ENCODE measurements at places on chromosomes 3 and 15.

GRCh38 chr15:71215126-71215894, 100.0 kb downstream of the THSD4 start:
- DNase-seq = no peak

DNA sequence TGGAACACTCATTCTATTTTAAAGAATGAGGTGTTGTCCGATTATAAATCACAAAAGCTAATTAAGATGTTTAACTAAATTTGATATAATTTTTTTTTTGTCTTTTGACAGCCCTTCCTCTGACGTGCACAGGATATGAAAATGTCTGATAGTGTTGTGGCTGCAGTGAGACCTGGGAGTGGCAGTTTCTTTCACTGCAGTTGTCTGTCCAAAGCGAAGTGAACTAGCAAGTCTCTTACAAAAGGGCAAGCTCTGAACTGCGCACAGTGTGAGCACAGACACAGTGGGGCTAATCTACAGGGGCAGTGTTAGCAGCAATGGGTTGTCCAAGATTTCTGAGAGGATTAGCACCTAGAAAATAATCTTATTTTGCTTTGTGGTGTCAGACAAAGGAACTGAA, 29.1 kb upstream of the MYRIP start:
- peak; percentile 47 for DNase-seq

GRCh38 chr15:57866149-57866736, 159.7 kb downstream of the POLR2M start:
- DNase-seq = peak; percentile 72

- peak; percentile 12 for DNase-seq
Measured at GRCh38 chr3:127168271-127168670, 24.7 kb upstream of the PRR23E start.

- DNase-seq = no peak
Measured at GRCh38 chr3:136444581-136444980, 194.4 kb downstream of the PCCB start.

DNA sequence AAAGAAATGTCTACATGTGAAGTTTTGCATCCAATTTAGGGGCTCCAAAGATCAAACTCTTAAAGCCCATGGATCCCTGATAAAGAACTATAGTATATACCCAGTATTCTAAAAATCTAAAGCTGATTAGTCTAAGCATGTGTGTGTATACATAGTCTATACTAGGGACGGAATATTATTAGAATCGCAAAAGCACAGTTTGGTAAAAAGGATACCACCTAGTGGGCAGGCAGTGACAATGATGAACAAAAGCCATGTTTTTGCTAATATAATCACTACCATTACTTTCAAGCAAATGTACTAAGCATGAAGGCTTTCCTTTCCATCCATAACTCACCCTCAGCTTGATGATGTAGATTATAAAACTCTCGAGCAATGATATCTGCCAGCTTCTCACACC, 16.5 kb downstream of the POLQ start:
- peak; percentile 44 for DNase-seq

- DNase-seq = no peak
Measured at GRCh38 chr3:152728231-152728980, 106.5 kb upstream of the P2RY1 start.

- no peak for DNase-seq
Measured at GRCh38 chr15:69513450-69513960, 60.9 kb downstream of the RPLP1 start.

GRCh38 chr3:102037209-102037608, 187.9 kb downstream of the NFKBIZ start:
- DNase-seq = no peak

DNA sequence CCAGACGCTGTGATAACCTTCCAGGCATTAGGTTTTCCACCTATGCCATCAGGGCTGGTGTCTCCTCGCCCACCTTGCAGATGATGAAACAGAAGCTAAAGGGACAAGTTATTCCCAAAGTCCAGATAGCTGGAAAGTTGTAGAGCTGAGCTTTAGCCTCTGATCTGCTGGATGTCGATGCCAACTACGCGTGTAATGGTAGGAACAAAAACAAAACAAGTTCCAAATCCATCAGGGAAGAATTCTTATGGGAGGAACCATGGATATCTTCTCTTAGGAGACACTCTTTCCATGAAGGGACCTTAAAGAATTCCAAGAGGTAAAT, 28.1 kb upstream of the RHO start:
- DNase-seq = no peak

DNA sequence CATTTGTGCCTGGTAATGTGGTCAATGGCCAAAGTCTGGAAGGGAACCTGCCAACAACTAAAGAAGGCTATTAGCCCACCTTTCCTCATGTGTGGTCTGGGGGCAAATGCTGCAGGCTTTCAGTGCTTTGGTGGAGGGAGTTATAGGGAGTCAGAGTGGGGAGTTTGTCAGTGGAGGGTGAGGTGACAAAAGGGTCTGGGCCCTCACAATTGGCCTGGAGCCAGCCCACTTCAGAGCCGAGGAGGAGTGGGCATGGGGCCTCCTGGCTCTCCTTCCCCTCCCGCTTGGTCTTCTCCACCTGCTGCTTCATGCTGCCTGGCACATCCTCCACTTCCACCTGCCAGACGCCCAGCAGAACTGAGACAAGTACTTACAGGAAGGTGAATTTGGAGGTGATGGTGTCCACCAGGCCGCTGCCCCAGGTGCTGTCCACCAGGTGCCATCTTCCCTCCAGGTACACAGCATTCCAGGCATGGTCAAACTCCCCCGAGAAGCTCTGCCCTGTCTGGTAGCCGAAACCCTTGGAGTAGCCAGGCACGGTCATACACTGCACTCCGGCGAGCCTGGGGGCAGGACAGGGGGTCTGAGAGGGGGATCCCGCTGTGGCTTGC, 40.9 kb downstream of the KY start:
- DNase-seq = peak; percentile 7

GRCh38 chr3:36447061-36447460, 66.8 kb downstream of the STAC start:
- DNase-seq = no peak

DNA sequence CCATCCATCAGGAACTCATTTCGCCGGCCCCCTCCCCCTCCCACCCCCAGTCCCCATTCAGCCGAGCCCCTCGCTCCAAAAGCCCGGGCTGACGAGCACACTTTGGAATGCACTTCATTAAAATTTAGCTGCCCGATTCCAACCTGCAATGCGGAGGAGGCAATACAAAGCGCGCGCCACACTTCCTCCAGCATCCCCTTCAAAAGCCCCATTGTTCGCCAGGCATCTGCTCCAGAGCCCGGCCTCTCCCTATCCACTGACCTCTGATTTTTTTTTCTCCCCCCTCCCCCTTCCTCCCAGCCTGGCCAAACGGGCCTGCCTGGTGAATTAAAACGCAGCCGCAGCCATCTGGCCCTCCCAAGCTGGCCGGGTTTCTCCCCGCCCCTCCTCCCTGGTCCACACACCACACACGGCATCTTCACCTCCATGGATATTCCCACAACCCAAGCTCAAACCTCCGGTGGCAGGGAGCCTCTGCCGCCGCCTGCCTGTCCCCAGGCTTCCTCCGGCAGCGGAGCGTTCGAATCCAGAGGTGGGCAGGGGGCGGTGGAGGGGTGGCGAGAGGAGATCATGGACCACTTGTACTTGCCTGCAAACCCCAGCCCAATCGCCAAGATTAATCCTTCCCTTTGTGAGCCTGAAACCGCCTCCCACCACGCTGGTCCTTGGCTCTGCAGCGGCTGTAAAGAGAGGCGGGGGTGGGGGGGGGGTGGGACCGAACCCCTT, 441.3 kb downstream of the MAGI1 start:
- peak; percentile 30 for DNase-seq

GRCh38 chr3:18351823-18352744, 73.1 kb downstream of the SATB1 start:
- no peak for DNase-seq

- no peak for DNase-seq
Measured at GRCh38 chr3:182920515-182921084, 59.7 kb downstream of the DCUN1D1 start.

- no peak for DNase-seq
Measured at GRCh38 chr3:127905556-127905955, 9.5 kb upstream of the KBTBD12 start.

GRCh38 chr3:13380971-13381370, 39.2 kb downstream of the NUP210 start:
- no peak for DNase-seq

DNA sequence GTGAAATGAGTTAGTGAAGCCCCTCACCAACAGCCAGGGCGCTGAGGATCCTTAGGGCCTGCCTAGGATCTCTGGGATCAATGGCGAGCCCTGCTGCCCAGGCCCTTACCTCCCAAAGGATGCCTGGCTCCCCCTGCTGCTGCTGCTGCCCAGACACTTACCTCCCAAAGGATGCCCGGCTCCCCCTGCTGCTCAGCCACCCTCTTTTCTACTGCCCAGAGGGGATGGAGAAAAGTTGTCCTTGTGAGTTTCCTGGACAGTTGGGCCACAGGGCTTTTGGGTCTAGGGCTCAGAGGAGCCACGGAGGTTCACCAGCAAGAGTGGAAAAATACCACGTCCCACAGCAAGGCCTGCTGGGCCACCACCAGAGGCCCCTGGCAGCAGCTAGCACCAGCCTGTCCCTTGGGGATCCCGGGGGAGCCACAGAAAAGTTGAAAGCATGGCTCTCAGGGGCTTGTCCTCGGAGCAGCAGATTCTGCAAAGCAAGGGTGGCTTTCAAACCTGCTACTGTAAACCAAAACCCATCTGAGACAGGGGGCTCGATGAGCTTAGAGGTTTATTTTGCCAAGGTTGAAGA, 59.4 kb downstream of the SLC6A6 start:
- DNase-seq = peak; percentile 83

DNA sequence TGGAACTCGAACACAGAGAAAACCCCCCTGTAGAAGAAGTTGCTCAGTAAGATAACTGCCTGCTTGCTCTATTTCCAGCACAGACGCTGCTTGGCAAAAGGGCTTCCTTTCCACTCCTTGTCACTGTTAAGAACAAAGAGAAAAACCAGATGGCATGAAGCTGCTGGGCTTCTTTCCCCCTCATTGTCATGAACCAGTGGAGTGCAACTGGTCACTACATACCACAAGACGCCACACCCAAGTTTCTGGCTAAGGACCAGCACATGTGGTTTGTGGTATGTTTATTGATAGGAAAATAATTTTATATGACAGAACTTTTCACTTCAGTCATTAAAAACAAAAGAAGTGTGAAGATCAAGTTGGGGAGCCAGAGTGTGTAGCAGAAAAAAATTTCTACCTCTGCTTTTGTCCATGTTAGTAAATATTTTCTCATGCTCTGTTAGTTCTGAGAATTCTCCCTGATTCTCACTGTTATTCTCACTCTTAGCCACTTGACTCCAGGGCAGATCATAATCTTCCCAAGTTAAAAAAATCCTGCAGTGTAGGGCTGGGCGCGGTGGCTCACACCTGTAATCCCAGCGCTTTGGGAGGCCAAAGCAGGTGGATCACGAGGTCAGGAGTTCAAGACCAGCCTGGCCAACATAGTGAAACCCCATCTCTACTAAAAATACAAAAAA, 37.9 kb downstream of the CLK3 start:
- DNase-seq = no peak

DNA sequence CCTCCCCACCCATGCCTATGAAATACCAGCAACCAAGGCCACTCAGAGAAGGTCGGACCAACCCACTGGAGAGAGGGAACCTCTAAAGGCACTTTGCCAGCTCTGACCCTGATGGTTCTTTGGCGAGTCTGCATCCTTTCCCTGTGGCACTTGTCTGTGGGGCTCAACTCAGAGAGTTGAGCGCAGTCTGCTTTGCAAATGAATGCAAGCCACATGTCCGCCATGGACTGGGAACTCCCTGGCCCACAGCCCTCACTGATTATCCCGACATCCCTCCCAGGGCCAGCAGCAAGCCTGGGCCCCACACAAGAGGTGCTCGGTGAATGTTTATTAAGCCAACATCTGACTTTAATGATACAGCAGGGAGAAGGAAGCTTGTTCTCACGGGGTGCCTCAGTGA, 55.5 kb upstream of the HES1 start:
- DNase-seq = no peak

Data from D341Med (cell line).